Activated naive CD4-positive, alpha-beta T cell treated with anti-CD3 and anti-CD28 coated beads, Interleukin-2, amount 50 U/mL, for 72 hours (primary cell): ENCODE measurements at places on chromosomes 11 and 22. TPM values are rescaled to one million over a fixed set of nuclear protein-coding genes. Genes with fewer than 3 reads are reported as not detected.

Gene EHF
- total RNA-seq: not detected

Gene DEPDC7
- 5.5 TPM for total RNA-seq

Gene SMTNL1
- total RNA-seq: not detected

DNA sequence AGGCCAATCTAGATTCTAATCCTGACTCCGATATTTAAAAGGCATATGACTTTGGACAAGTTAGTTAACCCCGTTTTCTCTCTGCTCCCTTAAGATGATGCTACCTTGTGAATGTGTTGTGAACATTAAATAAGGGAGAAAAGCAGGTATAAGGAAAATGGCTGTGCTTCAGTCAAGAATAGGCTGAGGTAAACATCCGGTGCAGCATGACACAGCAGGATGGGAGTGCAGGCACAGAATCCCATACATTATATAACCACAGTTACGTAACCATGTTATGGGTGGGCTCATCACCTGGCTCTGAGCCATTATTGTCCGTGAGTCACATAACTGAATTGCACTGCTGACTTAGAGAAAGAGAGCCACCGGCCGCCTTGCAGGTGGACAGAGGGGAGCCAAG lies 382.2 kb upstream of the ANO5 start:
- DNase-seq: no peak

DNA sequence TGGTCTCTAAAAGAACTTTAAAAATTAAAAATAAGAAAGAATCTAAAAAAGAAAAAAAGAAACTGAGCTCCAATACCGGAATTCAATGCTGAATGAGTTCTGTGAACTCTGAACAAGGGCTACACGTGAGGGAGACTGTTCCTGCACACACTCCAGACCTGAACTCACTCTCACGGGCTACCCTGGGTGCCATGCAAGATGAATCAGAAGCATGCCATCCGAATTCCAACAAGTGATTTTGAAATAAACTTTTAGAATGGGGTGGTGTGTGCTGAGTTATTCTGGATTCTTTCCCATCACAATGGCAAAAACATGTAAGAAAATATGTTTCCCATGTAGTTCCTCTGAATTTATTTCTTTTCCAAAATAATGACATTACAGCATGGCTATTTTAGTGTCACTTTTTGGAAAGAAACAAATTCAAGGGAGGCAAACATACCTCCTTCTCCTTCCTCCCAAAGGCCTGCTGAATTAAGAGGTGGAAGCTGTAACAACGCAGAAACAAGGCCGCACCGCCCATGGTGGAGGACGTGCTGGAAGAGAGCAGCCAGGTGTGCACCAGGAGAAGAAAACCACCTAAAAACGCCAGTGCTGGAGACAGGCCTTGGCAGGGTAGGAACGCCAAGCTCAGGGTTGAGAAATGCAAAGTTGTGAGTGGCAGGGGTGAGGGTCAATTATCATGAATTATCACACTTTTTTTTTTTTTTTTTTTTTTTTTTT lies 63.2 kb upstream of the ARFGAP3 start:
- DNase-seq: no peak

DNA sequence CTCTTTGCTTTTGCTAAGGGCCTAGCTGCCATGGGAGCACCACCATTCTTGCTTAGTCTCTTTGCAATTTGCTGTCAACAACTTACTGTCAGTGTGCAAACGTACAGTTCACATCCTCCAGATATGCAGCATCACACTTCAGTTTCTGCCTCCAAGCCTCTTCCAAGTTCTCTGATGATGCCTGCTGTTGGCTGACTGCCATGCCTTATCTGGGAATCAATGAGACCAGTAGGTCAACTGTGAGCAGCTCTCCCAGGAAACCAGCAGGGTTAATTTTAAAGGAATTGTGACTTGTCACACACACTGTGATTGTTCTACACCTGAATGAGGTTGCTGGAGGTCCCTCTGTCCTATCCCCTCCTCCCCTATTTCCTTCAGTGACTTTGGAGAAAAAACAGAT lies 56.0 kb downstream of the COPB1 start:
- no peak for DNase-seq

DNA sequence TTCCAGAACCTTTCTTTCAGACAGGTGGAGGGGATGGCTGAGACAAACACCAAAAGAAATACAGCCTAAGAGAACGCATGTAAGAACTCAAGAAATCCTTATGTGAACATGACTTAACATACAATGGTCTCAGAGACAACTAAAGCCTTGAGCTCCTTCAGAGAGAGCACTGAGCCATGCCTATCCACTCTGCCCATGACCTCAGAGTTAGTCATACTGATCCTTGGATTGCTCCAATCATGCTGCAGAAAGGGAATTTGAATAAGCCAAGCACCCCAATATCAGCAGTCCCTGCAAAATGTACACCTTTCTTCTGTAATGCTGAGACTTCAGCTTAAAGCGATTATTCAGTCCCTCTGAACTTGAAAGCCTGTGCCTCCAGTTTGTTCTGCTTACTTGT lies 43.2 kb upstream of the CHKA start:
- no peak for DNase-seq
